Hematopoietic multipotent progenitor cell treated with erythropoietin and hydrocortisone succinate and interleukin-3 and kit ligand, for 6 days (in vitro differentiated cells): ENCODE measurements at places on chromosomes 4 and X.

GRCh38 chr4:180695851-180696250 lies 1547.4 kb upstream of the TENM3 start:
- DNase-seq: no peak

GRCh38 chr4:184399512-184399908 lies 74.8 kb downstream of the IRF2 start:
- no peak for DNase-seq

GRCh38 chr4:187232196-187232595 lies 508.5 kb upstream of the FAT1 start:
- DNase-seq: no peak

- DNase-seq: no peak
Observed at GRCh38 chr4:152293527-152293926, 242.4 kb downstream of the FBXW7 start.

- no peak for DNase-seq
Observed at GRCh38 chr4:14345356-14345775, 656.9 kb upstream of the CPEB2 start.

- DNase-seq: no peak
Observed at GRCh38 chr4:161167539-161167938, 996.3 kb downstream of the FSTL5 start.

- DNase-seq: peak; percentile 6
Observed at GRCh38 chrX:132776486-132777210, 181.8 kb downstream of the HS6ST2 start.

DNA sequence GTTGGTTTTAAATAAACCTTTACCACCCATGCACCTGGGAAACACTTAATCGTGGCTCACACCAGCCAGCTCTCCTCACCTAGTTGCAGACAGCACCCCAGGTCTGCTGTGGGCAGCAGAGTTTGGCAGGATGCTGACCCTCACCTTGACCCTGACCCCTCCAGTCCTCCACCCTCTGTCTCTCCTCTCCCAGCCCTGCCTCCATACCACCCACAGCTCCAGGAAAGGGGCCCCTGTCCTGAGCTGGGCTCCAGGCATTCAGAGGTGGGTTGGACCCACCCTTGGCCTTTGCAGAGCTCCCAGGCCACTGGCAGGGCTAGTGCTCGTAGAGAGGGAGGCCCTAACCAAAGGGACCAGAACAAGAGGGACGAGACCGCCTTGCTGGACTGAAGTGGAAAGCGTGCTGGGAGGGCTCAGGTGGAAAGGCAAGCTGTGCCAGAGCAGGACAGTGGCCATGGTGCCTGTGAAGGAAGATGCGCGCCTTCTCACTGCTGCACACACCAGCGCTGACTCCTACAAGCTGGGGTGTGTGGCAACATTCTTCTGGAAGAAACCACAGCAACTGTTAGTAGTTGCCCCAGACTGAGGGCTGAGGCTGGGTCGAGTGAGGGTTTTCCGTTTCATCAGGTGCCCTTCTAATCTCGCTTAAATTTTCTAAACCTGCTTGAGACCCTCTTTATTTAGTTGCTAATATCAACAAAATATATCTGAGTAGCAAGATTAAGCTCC lies 10.7 kb upstream of the S100P start:
- peak; percentile 66 for DNase-seq

GRCh38 chr4:76199664-76200211 lies 13.9 kb downstream of the SCARB2 start:
- DNase-seq: peak; percentile 68

DNA sequence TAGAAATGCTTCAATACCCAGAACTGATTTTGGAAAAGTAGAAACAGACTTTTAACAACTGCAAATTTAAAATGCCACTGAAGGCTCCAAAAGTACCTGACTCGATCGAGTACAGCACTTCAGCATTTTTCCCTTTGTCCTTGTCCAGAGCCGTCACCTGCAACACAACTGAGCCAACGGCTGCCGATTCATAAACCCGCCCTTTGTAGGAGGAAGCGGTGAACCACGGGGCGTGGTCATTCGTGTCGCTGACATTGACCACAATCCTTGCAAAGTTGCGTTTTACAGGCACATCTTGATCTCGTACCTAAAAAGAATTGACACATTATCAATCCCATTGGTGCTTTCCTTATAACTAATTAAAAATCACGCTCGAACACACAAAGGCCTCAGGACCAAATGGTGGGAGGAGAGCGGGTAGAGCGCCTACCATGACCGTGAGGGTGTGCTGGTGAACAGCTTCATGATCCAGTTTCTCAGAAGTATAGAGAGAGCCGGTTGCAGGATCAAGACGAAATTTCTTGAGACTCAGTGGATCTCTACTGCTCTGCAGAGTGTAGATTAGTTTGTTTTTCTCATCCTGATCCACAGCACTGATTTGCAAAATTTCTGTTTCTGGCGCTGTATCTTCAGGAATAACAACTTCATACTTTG lies 72.8 kb upstream of the MTNR1A start:
- peak; percentile 22 for DNase-seq

GRCh38 chr4:75306506-75306905 lies 207.7 kb downstream of the RCHY1 start:
- DNase-seq: no peak

GRCh38 chr4:158068068-158068467 lies 104.8 kb downstream of the GASK1B start:
- DNase-seq: no peak

DNA sequence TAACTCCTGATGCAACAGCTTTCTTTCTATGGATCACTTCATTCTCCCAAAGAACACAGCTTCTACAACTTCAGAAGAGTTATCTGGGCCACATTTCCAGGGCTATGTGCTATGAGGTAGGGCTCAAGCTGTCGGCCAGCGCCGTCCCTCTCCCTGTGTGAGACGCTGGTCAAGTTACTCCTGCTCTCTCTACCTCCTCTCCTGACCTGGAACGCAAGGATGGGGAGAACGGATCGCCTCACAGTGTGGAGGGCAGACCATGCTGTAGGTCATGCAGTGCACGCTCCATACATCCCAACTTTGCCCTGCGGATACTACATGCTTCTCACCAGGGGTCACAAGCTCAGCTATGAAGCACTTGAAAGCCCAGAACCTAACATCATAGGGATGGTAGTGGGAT lies 42.4 kb downstream of the JAKMIP1 start:
- DNase-seq: no peak

GRCh38 chr4:119082661-119083060 lies 53.0 kb upstream of the MYOZ2 start:
- DNase-seq: no peak

- no peak for DNase-seq
Observed at GRCh38 chrX:19832191-19832965, 55.0 kb downstream of the SH3KBP1 start.

GRCh38 chr4:168318266-168318895 lies at the start of gene DDX60:
TSS of gene DDX60 (minus strand) at chr4:168318752. CDS start at chr4:168311259, 7,493 bp downstream.
- peak; percentile 86 for DNase-seq

GRCh38 chrX:70444946-70445656 lies 466 bp downstream of the DLG3 start:
- DNase-seq: no peak

GRCh38 chr4:177405508-177405907 lies 36.7 kb downstream of the AGA start:
- no peak for DNase-seq

GRCh38 chr4:169440446-169440845 lies 169.7 kb upstream of the SH3RF1 start:
- no peak for DNase-seq

DNA sequence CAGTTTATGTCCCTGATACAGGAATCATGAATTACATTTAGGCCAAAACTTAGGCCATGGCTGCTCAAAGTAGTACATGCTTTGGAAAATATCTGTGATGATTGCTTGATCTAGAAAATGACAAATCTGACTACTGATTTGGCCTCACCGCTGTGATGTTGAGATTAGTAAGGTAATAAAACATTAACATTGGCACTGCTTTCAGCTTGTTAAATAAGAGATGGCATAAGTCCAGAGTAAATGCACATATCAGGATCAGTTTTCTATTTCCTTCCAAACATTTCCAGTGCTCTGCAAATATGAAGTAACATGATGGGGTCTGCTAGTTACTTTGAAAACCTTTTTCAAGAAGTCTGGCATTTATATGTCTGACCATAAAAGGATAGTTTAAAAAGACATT lies 687.3 kb upstream of the ACTRT1 start:
- DNase-seq: no peak

DNA sequence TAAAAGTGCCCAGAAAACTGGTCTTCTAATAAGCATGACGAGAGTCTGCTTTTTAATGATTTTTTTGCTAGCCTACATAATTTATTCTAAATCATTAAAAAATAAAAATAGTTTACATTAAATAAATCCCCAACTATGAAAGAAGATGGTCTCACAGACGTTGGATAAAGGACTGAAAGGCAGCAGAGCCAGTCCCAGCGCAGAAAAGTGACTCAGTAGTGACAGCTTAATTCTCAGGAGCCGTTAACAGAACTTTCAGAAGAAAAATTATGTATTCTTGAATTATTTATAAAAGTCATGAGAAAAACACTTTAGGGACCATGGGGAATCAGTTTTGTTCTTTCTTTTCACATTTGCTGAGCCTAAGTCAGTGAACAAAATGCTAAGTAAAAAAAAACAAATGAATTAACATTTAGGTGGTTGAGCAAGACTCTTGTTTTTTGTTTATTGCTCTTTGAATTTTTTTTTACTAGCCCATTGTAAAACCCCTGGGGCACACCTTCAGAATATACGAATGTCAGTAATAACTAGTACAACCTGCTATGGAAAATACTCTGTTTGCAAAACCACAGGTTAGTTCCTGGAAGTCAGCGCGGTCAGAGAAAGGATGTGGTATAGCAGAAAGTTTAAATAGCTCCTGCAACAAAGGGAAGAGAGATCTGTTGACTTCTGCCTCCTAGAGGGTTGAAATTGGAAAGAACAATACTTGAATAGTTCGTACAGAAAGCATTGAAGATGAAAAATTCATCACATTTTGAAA lies 50.4 kb upstream of the CCDC160 start:
- DNase-seq: peak; percentile 54

- peak; percentile 37 for DNase-seq
Observed at GRCh38 chrX:15525664-15526416, 25.2 kb downstream of the BMX start.

- DNase-seq: no peak
Observed at GRCh38 chr4:39521253-39521919, 5.9 kb downstream of the UGDH start.

DNA sequence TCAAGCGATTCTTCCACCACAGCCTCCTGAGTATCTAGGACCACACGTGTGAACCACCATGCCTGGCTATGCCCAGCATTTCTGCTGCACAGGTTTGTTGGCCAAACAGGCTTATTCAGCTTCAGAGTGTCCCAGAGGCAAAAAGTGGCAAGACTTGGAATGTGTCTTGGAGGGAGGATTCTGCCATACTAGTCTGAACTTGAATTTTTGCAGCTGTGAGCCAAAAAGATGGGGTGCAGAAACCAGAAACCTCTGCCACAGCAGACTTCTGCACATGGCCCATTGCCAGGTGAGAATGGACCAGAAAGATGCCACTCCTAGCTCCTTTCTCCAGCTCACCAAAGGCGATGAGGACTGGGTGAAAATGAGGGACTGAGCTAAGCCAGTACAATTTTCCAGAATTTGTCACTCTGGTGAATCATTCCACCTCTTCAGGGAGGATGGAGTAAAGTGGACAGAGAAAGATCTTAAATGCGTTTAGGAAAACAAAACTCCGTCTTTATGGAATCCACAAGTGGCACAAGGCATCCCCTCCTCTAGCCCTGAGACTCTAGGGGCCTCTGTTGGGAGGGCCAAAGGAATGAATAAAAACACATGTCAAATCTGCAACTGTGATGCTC lies 369.1 kb upstream of the CLNK start:
- no peak for DNase-seq

DNA sequence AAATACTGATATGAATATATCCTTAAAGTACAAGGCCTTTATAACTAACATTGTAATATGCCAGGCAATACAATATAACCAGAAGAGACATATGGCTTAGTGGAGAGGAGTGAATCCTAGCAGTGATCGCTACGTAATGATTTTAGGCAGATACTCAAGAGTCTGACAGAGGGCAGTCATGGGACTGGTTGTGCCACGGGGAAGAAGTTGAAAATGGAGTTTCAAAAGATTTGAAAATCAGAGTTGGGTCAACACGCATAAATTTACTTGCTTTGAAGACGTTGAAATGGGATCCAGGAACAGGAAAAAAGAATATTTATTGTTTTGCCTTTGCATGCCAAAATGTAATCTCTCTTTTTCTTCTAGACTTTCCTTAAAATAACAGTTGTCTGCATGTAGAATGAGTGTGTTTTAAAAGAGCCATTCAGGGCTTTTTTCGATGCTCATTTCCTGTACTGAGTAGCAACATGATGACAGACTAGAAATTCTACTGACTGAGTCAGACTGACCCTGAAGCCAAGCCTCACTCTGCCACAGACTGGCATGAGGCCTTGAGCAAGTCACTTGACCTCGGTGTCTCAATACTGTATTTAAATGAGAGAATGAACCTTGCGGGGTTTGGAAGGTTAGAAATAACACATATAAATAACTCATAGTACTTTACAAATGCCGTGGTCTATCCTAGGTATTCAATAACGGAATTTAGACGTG lies 8.1 kb upstream of the SMS start:
- no peak for DNase-seq

- no peak for DNase-seq
Observed at GRCh38 chrX:154049209-154050112, 29.8 kb upstream of the IRAK1 start.

GRCh38 chr4:155544547-155544946 lies 122.1 kb upstream of the GUCY1A1 start:
- DNase-seq: no peak

DNA sequence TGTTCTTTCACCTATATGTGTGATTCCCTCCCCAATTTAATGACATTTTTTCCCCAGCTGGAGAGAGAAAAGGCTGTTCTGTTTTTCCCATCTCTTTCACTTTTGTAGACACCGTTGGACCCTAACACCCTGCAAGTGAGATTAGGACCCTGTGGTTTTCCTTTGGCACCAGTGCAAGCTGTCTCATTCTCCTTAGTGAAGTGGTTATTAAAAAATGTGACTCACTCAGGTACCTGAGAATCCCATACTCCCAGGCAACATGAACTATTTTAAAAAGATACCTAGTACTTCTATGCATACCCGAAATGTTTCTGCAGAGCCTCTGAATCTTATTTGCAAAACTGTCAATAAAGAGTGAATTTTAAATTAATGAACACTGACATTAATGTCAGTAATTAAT lies 175.7 kb upstream of the TBC1D9 start:
- peak; percentile 19 for DNase-seq

DNA sequence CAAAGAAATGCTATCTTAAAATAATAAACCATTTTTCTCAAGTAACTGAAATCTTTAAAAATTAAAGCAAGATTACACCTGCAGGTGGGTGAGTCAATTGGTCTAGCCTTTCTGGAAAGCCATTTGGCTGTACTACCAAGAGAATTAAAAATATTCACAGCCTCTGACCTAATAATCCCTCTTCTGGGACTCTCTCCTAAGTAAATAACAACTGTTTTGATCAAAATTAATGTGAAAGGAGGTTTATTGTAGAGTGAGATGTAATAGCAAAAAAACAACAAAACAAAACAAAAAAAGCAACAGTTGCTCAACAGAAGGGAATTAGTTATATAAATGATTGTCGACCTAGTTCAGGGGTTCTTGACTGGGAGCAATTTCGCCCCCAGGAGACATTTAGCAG lies 89.0 kb downstream of the GEMIN8 start:
- no peak for DNase-seq
